ENCODE measurements at places on chromosomes 11 and 22. TPM values are rescaled to one million over a fixed set of nuclear protein-coding genes. Genes with fewer than 3 reads are reported as not detected.

- DNase-seq, result no peak
Measured at GRCh38 chr11:134275534-134276395, at the start of gene GLB1L3. Gene GLB1L3, plus strand, starts transcription at chr11:134276379. Its CDS starts 362 bp downstream, at chr11:134276741.

DNA sequence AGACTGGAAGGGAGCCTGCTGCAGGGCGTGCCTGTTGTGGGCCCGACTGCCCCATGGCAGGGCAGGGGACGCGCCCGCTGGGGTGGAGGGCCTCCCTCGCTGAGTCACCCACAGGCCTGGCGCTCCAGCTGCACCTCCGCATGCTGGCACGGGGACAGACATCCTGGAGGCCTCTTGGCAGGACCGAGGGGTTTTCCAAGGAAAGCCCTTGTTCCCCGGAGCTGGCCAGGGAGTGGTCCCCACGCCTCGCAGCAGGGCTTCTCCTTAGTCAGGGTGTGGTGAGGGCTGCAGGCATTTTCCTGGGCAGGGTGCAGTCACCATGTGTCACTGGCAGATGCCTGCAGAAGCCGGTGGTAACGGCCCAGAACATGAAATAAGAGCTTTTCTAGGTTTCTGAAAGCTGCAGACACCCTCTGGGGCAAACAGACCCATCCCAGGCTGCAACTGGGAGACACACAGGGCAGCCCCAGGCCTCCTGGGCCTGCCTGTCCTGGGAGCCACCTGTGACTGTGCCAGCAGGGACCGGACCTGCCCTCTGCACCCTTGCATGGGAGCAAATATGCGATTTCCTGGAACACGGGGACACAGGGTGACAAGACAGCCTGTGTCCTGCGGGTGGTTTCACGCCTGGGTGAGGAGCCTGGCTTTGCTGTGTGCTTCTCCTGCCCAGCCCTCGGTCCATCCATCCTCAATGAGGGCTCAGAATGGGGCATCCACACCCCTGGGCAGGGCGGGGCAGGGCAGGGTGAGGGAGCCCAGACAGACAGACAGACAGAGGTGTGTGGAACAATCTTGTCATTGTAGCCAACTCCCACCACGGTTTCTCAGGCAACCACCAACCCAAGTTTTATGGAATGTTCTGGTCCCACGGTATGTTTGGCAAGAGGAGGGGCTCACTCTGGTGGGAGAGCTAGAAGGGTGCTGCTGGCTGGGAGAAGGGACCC is 43.2 kb upstream of the FADD start:
- DNase-seq, result no peak

- no peak for DNase-seq
Measured at GRCh38 chr11:111011275-111011594, 234.3 kb upstream of the POU2AF2 start.

Gene PTPN5
- polyA plus RNA-seq, result 4.4 TPM

Gene TUBA8
- 44.9 TPM for polyA plus RNA-seq

Measured in heart right ventricle (tissue), 16 donors.